ENCODE measurements at places on chromosomes 12 and 14.

DNA sequence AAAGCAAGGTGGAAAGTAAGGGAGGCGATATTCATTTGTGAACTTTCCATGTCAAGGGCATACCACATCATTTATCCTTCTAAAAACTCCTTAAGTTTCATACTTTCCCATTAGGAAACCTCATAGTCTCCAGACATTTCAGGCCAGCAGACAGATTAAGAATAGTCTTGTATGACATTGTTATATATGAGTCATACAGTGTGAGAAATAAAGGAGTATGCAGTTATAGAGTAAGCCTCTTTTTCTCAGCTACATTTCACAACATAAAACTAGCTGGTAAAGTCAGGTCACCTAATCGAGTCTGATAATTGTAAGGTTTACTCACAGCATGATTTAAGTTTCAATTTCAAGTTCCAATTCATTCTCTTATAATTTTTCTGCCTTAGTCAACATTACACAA is 164.3 kb downstream of the GRIP1 start:
- no peak for DNase-seq

DNA sequence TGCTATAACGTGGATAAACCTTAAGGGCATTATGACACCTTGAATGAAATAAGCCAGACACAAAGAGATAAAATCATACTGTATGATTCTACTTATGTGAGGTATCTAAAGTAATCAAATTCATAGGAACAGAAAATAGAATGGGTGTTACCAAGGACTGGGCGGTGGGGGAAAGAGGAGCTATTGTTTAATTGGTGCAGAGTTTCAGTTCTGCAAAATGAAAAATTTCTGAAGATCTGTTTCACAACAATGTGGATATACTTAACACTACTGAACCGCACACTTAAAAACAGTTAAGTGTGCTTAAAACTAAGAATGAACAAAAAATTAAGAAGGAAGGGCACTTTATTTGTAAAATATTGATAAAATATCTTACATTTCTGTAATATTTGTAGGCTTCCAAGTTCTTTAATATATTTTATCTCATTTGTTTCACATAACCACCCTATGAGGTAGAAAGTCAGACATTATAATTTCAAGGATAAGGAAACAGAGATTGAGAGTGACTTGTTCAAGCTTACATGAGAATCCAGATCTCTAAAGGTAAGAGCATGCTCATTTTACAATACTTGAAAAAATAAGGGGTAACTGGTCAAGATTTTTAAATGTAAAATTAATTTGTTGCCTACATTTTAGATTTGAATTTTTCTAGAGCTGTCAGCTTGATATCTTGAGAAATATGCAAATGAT is 14.9 kb downstream of the LTA4H start:
- no peak for DNase-seq

DNA sequence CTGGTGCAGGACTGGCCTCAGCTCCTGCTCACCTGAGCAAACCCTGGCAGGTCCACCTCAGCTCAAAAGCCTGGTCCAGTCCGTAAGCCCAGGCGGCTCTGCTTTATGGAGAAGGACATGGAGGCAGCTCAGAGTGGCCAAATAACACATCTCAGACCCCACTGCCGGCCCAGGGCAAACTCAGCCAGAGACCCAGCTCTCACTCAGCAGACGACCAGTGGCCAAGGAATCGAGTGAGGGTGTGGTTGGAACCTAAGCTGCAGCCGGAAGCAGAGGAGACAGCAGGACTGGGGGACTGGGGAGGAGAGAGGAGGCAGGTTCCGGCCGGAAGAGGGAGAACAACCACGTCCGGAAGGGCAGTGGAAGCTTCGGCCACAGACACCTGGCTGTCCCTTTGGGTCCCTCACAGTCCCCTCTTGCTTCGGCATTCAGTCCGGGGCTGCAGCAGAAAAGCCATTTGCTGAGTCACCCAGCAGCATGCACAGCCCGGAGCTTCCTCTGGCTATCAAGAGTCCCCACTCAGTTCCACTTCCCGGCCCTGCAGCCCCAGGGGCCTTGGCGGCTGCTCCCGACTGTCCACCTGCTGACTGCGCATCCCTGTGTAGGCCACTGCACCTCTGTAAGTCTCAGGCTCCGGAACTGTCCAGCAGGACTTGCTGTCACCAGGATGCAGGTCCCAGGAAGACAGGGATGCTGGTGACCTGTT is 104.0 kb downstream of the CALM1 start:
- DNase-seq: peak; percentile 54

DNA sequence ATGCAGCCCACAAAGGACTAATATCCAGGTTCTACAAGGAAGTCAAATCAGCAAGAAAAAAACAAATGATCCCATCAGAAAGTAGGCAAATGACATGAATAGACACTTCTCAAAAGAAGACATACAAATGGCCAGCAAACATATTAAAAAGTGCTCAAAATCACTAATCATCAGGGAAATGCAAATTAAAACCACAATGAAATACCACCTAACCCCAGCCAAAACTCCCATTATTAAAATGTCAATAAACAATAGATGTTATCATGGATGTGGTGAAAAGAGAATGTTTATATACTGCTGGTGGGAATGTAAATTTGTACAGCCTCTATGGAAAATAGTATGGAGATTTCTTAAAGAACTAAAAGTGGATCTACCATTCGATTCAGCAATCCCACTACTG is 25.0 kb downstream of the SLC41A2 start:
- DNase-seq: no peak

- DNase-seq: no peak
These were observed 1190.7 kb upstream of the SEL1L start for GRCh38 chr14:82724316-82724715.

GRCh38 chr12:106170285-106170684 is 31.5 kb upstream of the NUAK1 start:
- no peak for DNase-seq

DNA sequence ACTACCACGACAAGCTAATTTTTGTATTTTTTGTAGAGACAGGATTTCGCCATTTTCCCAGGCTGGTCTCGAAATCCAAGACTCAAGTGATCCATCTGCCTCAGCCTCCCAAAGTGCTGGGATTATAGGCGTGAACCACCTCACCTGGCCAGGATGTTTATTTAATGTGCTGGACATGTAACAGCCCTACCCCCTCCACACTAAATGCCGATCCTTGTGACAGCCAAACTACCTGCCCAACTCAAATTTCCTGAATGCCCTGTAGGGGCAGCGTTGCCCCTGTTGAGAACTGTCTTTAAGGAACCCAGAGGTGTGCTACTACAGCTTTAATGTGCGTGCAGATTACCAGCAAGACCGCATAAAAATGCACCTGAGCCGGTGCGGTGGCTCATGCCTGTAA is 48.1 kb downstream of the KCNK13 start:
- DNase-seq: no peak

GRCh38 chr12:75489613-75490210 is 9.2 kb downstream of the GLIPR1 start:
- DNase-seq: no peak

DNA sequence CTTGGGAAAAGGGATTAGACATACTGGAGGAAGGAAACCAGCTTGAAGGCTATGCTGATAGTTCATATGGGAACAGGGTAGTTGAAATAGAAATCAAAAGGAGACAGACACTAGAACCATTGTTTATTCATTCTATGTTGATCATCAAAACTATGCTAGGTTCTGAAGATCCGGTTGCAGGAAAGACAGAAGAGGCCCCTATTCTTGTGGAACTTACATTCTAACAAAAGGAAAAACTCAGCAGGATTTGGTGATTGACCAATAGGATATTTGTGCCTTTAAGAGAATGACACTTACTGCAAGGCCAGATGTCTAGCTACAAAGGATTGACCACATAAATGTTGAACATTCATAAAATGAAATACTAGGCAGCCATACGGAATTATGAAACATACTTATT is 179.2 kb downstream of the AKAP6 start:
- no peak for DNase-seq

- no peak for DNase-seq
These were observed 4.5 kb downstream of the FICD start for GRCh38 chr12:108519558-108519957.

- peak; percentile 37 for DNase-seq
These were observed 192.3 kb downstream of the DPF3 start for GRCh38 chr14:72701605-72702004.

DNA sequence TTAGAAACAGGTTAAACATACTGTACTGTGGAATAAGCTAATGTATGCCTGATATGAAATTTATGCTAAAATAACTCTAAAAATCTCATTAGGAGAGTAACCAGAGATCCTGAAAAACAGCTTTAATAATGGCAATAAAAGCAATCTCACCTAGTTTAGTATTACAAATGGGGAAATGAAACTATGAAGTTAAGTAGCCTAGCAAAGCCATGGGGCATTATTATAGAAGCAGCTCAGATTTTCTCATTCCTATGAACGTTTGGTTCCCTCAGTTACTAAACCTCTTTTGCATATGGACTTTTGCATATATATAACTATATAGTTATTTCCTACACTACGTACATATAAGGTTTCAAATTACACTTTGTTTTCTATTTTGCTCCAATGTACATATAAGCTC is 25.0 kb upstream of the APPL2 start:
- no peak for DNase-seq

- no peak for DNase-seq
These were observed 1.5 kb downstream of the MTERF2 start for GRCh38 chr12:106985479-106985878.

DNA sequence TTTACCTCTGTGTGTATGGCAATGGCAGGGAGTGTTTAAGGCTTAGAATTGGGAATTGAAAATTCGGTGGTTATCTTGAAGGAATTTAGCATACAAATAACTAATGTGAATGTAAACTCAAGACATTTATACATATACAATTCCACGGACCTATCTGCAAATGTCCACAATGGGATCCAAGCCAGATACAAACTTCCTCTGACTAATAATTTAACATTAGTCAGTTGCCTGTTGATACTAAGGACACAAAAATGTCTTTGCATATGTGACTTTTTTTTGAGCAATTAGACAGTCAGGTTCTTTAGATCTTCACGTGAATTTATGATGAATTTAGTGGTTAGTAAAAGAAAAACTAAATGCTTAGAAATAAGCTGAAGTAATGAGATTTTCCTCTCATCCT is 40.5 kb downstream of the ESR2 start:
- DNase-seq: no peak

- no peak for DNase-seq
These were observed 152.2 kb upstream of the HIF1A start for GRCh38 chr14:61542848-61543790.

GRCh38 chr12:1529862-1530591 is 64.4 kb downstream of the FBXL14 start:
- peak; percentile 89 for DNase-seq
